Activated naive CD4-positive, alpha-beta T cell treated with anti-CD3 and anti-CD28 coated beads for 36 hours (primary cell): ENCODE measurements at places on chromosomes 13 and 19. TPM values are rescaled to one million over a fixed set of nuclear protein-coding genes. Genes with fewer than 3 reads are reported as not detected.

DNA sequence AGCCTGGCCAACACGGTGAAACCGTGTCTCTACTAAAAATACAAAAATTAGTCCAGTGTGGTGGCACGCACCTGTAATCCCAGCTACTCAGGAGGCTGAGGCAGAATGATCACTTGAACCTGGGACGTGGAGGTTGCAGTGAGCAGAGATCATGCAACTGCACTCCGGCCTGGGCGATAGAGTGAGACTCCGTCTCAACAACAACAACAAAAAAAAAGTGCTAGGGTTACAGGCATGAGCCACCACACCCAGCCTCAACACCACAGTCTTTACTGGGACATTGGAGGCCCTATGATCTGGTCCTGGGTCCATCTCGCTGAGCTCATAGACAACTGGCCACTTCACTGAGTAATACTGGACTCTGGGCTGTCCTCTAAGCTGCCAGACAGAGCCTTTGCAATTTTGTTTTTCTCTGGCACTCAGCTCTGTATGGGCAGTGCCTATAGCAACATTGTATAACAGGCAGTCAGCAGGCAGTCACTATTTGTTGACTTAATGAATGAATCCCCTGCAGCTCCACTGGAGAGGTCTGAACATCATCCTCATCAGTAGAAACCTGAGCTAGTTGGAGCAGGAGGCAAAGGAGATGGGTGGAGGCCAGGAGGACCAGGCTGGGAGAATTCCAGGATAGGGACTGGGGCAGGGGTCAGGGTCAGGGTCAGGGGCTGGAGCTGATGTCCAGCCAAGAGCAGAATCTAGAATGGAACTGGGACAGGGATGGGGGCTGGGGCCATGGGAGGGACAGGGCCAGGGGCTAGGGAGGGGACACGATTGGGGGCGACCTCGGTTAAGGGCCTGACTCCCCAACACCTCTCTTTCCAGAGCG, 8.1 kb downstream of the BLOC1S3 start:
- DNase-seq: no peak

- no peak for DNase-seq
Observed at GRCh38 chr19:49229416-49229815, 71.8 kb downstream of the TRPM4 start.

Gene HPN
- total RNA-seq: not detected

DNA sequence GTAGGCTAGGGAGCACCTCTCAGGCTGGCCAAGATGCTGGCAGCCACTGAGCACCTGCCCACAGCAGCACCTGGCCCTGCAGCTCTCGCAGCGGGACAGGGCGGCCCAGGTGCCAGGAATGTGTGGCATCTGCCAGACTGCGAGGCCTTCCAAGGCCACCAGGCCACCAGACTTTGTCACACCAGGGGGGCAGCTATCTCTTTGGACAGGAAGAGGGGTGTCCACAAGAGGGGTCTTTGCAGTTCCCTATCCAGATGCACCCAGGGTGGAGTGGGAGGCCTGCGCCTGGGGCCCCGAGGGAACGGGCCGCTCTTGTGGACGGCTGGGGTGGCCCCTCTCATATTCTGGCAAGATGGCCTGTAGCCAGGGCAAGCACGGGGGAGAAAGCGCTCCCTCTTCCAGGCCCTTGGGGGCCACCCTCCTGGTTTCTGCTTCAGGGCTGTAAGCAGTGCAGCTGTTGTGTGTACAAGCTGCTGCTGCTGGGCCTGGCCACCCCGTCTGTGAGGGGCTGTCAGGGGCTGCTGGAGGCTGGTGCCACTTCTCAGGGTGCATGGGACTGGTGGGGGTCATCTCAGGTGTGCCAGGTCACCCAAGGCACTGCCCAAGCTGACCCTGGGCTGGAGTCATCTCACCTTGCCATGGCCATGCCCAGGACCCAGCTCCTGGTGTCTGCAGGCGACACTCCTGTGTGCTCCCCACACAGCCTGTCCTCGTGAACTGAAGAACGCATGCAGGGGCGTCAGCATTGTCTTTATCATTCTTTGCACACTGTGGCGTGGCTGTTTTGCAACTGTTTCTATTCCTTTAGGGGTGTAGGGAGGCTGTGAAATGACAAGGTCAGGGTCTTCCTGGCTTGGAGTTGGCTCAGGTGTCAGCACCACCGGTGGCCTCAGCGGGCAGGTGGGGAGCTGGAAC, 1.8 kb downstream of the TEX29 start:
- no peak for DNase-seq

Gene NEK3
- 4.0 TPM for total RNA-seq

DNA sequence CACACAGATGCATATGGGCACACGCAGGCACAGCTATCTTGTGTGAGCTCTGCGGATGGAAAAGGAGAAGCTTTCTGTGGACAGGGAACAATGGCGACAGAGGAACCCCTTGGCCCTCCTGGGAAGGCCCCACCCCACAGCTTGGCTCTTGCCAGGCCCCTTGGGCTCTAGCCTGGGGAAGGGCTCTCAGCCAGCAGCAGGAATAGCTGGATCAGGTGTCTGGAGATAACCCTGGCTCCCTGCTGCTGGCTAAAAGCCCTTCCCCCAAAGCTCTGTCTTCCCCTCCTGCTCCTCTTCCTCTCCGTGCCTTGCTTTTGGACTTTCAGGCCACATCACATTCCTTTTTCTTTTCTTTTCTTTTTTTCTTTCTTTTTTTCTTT, 24.3 kb downstream of the CEBPA start:
- no peak for DNase-seq

DNA sequence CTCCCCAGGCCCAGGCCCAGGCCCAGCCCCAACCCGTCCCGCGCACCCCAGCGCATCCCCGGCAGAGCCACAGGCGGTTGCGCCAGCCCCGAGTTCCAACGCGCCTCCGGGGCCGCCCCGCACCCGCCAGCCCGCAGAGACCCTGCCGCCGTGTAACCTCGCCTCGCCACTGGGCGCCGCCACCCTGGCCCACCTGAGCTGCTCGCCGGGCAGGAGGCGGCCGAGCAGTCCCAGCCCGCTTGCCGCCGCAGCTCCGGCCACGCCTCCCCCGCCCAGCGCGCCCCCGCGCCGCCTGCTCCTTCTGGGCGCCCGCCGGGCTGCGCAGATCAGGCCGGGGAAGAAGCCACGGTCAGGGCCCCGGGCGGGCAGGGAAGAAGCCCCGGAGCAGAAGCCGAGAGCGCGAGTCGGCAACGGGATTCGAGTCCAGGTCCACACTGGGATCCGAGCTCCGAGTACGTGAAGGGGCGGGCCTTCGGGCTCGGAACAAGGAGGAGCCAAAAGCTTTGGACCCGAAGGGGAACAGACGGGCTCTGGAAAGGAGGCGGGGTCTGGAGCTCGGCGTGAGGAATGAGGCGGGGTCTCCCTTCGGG, at the start of gene MBOAT7:
Gene MBOAT7, minus strand, starts transcription at position 436 of the 590 bp plus-strand sequence. CDS start 1,072 bp downstream, outside the sequence.
- peak; percentile 70 for DNase-seq

Gene FGF21
- not detected for total RNA-seq

- DNase-seq: no peak
Observed at GRCh38 chr13:52165411-52165810, 6.0 kb upstream of the NEK3 start.

DNA sequence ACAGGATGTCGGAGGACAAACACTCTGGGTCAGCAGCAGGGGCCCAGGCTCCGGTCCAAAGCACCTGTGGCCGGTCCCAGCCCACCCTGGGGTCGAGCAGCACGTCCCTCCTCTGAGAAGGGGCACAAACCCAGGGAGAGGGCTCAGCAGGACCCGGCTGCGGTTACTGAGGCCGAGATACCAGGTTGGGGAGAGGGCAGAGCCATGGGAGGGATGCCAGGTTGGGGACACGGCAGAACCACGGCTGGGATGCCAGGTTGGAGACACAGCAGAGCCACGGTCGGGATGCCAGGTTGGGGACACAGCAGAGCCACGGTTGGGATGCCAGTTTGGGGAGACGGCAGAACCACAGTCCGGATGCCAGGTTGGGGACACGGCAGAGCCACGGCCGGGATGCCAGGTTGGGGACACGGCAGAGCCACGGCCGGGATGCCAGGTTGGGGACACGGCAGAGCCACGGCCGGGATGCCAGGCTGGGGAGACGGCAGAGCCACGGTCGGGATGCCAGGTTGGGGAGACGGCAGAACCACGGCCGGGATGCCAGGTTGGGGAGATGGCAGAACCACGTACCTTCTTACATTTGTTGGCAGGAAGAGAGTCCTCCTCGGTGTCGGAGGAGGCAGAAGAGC, 18.5 kb downstream of the MIER2 start:
- DNase-seq: no peak
